ENCODE measurements at places on chromosomes 1 and 21.

DNA sequence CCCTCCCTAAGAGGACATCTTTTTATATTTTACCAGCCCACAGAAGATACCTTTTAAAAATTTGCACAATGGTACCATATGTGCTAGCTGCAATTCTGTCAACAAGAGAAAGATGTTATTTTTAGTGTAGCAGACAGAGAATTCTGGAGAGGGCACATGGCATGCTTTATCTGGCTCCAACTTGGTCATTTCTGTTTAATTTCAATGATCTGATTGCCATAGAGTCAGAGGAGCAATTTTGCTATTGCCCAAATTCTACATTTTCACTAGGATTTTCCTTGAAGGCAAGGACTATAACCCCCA is 17.3 kb downstream of the DISC1 start:
- DNase-seq: no peak

DNA sequence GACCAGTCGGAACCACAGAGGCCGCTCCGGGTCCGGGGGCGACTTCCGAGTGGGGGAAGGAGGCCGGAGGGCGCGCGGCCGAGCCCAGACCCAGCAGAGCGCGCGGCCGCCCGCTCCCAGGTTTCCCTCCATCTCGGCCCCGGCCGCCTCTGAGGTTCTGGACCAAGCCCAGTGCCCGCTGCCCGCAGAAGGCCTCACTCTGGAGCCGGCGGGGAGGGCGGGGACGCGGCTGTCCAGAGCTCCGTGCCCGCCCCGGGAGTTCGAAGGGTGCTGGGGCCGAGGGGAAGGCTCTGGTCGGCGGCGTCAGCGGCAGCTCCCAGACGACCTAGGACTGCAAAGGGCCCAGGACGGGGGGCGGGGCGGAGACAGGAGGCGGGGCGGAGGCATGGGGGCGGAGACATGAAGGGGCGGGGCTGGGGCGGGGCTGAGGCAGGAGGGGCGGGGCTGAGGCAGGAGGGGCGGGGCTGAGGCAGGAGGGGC is 48.0 kb upstream of the SLC19A1 start:
- DNase-seq: peak; percentile 52

- no peak for DNase-seq
These were observed 43.3 kb downstream of the TP73 start for GRCh38 chr1:3695326-3696217.

DNA sequence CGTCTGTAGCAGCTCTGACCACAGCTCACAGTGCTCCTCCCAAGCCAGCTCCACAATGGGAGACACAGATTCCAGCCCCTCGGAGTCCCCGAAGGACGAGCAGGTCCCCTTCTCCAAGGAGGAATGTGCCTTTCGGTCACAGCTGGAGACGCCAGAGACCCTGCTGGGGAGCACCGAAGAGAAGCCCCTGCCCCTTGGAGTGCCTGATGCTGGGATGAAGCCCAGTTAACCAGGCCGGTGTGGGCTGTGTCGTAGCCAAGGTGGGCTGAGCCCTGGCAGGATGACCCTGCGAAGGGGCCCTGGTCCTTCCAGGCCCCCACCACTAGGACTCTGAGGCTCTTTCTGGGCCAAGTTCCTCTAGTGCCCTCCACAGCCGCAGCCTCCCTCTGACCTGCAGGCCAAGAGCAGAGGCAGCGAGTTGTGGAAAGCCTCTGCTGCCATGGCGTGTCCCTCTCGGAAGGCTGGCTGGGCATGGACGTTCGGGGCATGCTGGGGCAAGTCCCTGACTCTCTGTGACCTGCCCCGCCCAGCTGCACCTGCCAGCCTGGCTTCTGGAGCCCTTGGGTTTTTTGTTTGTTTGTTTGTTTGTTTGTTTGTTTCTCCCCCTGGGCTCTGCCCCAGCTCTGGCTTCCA is 22.9 kb upstream of the VPS13D start:
- no peak for DNase-seq

DNA sequence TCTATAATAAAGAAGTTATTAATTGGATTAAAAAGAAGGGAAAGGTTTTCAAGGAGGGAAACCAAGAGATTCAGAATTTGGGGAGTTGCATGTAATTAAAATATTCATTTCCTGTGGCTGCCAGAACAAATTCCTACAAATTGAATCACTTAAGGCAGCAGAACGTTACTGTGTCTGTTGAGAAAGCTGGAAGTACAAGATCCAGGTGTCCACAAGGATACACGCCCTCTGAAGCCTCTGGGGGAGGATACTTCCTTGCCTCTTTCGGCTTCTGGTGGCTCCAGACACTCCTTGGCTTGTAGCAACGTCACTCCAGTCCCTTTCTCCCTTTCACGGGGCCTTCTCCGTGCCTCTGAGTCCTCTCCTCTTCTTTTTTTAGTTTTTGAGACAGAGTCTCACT is 67.9 kb downstream of the KAZN start:
- no peak for DNase-seq

- no peak for DNase-seq
These were observed 24.3 kb downstream of the UBE2Q1 start for GRCh38 chr1:154533952-154534844.

DNA sequence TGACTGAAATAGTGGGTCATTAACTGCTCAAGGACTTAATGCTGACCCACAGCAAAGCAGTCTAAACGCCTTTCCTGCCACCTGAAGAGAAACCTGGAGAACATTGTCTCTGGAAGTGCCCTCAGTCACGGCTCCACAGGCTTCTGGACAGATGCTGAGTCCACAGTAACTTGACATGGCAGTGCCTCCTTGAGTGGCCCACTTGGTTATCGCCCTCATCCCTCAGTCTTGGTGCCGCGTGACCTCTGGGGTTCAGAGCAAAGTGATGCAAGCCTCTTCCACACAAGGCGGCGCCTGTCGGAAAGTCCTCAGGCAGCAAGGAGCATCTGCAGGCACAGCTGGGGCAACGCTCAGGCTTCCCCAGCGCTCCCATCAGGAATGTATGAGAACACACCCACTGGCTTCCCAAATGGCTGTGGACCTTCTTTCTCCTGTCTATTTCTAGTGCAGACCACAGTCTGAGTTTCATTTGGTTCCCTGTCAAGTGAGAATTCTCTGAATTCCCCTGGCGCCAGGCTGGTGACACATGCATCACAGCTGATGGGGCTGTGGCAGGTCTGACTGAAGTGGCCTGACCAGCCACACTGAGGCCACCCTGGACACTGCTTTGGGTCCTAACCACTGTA is 13.0 kb upstream of the ANGPTL7 start:
- DNase-seq: no peak

DNA sequence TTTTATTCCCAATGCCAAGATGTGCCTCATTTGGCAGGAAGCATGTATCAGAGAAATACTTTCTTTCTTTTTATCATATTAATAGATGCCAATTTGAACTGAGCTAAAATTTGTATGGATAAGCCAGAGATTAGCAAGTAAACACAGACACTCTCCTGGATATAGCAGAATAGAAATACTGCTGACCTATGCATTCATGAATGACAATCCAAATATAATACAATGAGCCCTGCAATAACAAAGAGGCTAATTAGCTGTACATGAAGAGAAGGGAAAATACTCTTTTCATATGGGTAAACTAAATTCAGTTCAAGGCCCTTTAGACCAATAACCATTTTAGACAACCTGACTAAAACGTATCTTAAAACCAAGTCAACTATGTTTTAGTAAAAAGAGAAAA is 388.1 kb upstream of the NR5A2 start:
- DNase-seq: no peak

DNA sequence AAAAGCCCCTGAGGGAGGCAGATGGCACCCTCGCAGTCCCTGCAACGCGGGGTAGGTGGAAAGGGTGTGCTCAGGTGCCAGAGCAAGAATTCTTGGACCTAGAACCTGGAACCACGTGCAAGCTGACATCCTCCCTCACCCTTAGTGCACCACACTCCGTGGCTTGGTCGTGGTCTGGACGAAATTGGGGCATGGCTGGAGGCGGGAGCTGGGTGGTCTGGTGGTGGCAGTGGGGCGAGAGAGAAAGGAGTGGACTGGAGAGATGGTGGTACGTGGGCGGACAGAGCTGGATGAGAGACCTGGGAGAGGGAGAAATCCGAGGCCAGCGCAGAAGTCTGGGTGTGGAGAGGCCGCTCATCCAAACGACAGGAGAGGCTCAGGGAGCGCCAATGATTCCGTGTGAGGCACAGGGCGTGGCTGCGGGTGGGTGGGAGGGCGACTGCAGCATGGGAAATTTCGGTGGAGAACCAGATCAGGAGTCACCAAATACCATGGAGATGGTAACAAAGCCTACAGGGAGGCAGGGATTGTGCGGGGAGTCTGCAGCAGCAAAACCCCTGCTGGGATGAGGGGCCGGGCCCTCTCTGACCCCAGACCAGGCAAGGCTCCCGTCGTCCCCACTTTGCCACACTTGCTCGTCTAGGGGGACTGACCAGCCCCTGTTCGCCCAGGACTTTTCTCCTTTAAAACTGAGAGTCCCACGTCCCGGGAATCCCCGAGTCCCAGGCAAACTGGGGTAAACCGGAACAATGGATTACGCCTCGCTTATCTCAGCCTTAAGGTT is 31.9 kb downstream of the CDCP2 start:
- DNase-seq: no peak

DNA sequence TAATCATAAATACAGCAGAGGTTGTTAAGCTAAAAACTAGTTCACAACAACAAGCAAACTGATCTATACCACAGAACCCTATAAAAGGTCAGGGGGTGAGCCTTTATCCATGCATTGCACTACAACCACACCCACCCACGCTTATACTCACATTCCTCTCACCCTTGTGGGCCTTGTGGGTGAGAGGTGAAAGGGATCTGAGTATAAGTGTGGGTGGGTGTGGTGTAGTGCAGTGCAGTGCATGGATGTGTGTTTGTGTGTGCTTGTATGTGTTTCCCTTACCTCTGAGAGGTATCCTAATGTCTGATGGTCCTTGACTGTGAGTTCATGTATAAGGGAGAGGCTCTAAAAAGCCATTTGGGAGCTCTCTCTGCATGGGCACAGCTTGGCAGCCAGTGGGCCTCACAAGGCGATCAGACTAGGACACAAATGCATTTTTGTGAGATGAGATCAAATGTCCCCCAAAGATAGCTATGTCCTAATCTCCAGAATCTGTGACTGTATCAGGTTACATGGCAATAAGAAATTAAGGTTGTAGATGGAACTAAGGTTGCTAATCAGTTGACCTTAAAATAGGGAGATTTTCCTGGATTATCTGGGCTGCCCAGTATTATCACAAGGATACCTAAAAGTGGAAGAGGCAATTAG is 95.5 kb upstream of the DPT start:
- DNase-seq: no peak

- DNase-seq: no peak
These were observed 73.0 kb downstream of the CD46 start for GRCh38 chr1:207824691-207825408.

DNA sequence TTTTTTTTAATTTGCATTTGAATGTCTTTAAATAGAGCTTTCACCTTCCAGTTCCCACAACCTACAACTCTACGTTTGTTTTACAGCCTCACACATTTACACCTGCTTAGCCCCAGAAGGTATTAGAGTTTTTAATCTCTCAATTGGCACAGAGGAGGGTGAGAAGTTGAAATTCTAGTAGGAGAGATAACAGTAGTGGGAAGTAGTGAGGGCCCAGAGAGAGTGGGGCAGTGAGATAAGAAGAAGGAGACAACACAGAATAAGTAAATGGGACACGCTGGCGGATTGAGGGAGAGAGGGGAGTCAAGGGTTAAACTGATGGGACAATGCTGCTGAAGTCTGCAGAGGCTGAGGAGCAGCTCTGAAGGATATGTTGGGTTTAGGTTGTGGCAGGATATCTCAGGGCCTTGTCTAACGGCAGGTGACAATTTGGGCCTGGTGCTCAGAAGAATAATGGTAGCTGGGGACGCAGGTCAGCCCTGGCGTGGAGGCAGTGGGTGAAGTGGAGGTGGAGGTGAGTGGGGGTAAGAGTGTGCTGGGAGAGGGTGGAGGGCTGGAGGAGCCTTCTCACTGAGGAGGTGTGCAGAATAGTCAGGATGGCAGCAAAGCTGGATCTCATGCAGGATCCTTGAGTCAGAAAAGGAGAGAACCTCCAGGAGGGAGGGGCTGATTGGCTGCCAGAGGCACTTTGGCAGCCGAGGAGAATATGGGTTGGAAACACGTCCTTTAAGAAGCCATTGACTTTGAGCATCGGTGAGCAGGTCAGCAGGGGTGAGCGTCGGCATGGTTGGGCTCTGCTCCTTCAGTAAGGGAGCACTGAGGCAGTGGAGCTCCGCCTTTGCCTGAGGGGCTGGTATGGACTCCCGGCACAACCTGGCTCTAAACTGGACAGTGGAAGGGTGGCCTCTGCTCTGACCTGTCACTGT is 72.9 kb downstream of the SYT6 start:
- DNase-seq: no peak

GRCh38 chr1:204740354-204740753 is 54.8 kb upstream of the LRRN2 start:
- no peak for DNase-seq

- no peak for DNase-seq
These were observed 235.1 kb downstream of the KIF26B start for GRCh38 chr1:245389873-245390272.

DNA sequence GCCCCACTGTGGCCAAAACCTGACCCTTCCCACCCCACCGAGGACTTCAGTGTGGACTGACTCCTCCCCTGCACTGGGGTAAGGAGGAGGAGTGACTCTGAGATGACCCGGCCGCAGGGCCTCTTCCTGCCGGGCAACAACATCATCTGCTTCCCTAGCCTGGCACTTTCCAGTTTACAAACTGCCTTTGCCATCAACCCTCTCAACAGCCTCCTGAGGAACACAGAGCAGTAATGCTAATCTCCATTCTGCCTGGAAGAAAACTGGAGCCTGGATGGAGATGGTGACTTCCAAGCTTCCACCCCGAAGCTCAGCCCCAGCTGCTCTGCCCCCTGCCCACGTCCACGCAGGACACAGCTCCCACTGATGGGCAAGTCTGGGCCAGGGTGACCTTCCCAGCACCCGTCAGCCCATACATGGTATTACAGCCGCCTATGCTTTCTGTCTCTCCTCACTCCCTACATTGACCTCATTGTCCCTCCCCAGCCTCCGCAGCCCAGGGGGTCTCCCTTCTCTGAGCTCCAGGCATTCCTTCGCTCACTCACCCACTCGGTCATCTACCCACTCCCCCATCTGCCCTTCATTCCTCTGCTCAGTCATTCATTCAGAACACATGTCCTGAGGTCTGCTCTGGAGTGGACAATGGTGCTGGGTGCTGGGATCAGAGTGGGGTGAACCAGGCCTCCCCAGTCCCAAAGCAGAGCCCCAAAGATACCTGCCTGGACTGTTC is 34.2 kb downstream of the RAP1GAP start:
- DNase-seq: no peak

DNA sequence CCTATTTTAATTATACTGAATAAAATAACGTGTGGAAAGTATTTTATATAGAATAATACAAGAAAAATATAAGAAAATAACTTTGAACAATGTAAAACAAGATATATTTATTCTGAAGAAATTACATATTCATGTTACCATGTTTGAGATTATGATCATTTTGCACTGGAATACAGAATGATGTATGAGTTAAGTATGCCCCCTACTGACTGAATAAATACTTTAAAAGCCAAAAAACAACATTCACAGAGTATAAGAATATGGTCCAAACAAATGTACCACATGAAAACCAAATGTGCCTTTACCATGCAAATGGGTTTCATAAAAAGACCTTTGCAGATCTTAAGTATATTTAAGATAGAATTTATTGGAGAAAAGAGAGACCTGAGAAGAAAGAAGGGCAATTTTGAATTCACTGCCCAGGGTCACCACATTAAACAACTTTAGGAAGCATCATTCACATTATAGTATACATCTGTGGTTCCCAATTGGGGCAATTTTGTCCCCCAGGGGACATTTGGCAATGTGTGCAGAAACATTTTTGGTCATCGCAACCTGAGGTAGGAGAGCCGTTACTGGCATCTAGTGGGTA is 136.6 kb upstream of the GFI1 start:
- no peak for DNase-seq

All from activated T-helper 1 cell treated with anti-CD3 and anti-CD28 coated beads, Interleukin-2, amount 50 U/mL, for 16 hours (primary cell).